ENCODE measurements at places on chromosomes 4 and X.
A peak's percentile ranks its signal among the peaks of the same experiment; 100 is the strongest.

GRCh38 chr4:24876431-24876830 is 36.4 kb downstream of the CCDC149 start:
- DNase-seq = no peak

GRCh38 chr4:172858731-172859230 is 309.8 kb upstream of the GALNT7 start:
- DNase-seq = no peak

DNA sequence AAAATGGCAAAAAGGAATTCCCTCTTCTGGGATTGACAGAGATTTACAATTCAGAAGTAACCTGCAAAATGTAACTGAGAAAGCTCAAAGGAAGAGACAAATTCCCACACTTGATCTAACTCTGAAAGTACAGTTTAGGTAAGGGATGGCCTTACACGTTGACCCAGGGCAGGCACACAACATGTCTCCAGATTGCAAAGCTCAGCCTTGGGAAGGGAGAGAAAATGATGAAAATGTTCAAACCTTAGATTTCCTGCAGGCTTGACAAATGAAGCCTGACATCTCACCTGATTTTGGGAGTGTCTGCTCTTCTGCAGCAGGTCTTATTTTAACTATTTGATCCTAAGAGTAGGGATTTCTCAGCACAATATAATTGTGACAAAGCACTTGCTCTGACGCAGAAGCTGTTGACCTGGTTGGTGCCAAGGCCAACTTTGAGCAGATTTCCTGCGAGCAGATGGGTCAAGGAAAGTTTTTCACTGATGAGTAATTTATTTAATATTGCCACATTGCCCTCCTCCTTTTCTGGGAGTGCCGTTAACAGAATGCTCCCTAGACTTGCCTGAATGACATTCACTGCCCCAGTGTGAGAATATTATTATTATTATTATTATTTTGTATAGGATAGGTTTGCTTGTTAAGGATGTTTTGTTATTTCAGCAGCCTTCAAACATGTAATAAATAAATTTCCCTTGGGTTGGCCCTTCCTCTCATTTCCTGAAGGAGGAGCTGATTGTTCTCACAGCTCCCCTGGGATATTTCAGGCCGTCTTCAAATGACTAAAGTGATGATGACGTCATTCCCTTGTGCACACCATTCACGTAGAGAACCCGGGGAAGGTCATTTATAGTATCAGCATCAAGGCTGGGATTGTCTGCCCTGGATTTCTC is 157.1 kb downstream of the VEGFC start:
- no peak for DNase-seq

DNA sequence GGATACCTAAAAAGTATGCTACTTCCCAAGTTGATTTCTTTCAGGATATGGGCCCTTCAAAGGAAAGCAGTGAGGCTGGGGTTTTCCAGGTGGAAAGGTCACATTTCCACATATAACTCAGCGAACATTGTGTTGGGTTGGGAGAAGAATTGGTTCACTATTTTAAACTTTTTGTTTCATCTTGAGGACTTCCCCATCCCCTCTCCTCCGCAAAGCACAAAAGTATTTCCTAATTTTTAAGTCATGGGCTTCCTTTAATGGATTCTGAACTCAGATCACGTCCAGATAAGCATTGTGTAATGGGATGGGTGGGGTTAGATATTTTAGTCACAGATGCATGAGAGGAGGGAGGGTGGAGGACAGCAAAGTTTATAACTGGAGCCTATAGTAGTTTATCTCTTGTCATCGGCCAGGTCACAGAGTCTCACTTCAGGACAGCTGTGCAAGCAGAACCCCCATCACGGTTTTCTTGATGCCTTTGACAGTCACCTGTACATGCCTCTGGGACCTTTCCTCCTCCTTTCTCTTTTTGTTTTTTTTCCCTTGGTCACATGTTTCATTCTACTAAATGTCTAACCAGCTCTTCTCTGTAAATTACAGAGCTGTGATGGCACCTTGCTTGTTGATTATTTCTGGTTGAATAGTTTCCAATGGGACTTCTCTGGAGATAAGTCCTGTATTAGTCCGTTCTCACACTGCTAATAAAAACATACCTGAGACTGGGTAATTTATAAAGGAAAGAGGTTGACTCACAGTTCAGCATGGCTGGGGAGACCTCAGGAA is 115.4 kb downstream of the PTTG2 start:
- DNase-seq = peak; percentile 27

GRCh38 chr4:116585246-116585645 is 500.1 kb downstream of the TRAM1L1 start:
- no peak for DNase-seq

GRCh38 chr4:87566276-87566675 is 37.1 kb upstream of the SPARCL1 start:
- no peak for DNase-seq

DNA sequence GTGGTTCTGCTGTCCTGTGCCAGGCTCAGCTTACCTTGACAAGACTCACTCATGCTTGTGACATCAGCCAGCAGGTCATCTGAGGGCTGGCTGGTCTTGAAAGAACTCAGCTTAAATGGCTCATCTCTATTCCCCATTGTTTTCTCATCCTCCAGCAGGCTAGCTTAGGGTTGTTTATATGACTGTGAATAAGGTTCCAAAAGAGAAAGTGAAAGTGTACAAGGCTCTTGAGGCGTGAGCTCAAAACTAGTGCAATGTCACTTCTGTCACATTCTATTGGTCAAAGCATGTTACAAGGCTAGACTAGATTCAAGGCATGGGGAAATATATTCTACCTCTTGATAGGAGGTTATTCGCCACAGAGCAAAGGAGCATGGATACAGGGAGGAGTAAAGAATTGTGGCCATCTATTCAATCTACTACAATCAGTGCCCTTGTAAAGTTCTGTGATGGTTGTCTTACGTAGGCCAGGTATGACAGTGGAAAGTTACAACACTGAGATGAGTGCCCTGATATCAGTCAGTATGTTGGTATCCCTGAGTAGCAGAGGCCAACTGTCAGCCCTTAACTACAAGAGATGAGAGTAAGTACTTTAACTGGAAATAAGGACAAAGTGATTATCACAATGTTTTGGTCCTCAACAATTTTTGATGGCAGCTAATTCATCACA is 19.8 kb upstream of the TMLHE start:
- DNase-seq = peak; percentile 50

DNA sequence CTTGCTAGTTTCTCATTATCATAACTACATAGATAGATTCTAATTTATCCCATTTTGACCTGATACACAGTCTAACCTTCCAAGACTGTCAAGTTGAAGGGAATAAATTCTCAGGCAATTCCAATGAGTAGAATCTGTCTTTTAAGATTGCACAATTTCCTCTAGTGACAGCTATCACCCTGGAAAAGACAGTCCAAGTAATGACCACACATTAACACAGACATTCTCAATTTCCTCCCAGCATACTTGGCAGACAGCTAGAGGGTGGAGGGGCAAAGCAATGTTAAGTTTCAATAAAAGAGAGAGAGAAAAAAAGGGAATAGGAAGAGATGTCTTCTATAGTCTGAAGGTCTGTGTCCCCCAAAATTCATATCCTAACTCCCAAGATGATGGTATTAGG is 234.7 kb downstream of the LDB2 start:
- DNase-seq = no peak

DNA sequence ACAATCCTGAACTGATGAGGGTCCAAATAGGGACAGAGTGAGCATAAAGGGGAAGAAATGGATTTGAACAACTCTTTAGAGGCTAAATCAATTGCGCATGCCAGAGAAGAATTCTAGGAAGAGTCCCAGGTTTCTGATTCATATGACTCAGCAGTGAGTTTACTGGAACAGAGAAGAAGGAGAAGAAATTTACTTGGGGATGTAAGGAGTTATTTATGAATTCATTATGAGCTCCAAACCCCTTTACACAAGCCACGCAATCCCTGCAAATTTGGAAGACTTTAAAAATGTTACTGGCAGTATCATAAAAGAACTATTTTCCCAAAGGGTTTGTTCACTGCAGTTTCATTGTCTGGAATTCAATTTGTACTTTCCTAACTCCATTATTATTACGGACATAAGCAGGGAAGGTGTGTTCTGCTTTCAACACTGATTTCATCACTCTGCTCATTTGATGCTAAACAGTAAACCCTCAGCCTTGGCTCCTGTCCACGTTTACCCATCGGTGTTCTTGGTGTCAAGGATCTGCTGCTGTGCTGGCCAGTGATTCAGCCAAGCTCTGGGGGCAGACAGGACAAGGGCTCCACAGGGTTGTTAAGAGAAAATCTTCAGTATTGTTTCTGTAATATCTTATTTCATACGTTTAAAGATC is 273.7 kb downstream of the HNRNPD start:
- DNase-seq = no peak

GRCh38 chrX:19190902-19191301 is 68.6 kb upstream of the ADGRG2 start:
- no peak for DNase-seq

GRCh38 chrX:129785160-129785947 is 5.6 kb downstream of the SASH3 start:
- DNase-seq = no peak

- DNase-seq = no peak
These were observed 219.6 kb downstream of the GRXCR1 start for GRCh38 chr4:43112139-43112538.

- DNase-seq = no peak
These were observed 50.1 kb upstream of the IL13RA1 start for GRCh38 chrX:118677318-118677717.

- DNase-seq = peak; percentile 86
These were observed 239.4 kb upstream of the STK26 start for GRCh38 chrX:131783555-131784308.

GRCh38 chr4:56871371-56871866 is 36.3 kb upstream of the REST start:
- DNase-seq = no peak

DNA sequence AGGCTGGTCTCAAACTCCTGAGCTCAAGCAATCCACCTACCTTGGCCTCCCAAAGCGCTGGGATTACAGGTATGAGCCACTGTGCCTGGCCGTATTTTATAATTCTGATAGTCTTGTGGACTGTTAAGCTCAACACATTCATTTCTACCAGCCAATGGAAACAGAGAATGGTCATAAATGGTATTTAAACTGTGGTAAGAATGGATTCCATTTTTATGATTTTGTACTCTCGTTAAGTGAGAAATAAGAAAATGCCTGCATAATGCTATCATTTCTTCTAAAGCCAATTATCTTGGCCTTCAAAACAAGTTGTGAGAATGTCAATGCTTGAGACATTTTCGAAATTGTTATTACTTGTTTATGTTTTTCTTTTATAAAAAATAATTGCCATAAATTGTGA is 321.0 kb downstream of the IL15 start:
- DNase-seq = no peak

DNA sequence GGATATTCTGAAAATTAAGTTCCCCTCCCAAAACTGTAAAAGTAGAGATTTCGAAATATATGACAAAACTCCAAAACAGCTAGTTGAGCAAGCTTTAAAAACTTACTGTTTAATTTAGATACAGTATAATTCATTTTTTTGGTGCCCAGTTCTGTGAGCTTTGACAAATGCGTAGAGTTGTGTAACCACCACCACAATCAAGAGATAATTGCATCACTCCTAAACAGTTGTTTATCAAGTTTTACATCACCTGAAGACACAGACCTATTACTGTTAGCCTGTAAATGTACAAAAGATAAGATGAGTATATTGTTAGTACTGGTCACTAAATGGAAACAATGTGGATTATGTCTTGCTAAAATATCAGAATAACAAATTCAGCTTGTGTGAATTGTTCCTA is 62.3 kb downstream of the ALG13 start:
- DNase-seq = no peak

- no peak for DNase-seq
These were observed 50.5 kb upstream of the PAGE1 start for GRCh38 chrX:49746306-49746705.
